ENCODE measurements at places on chromosomes 3 and 15.

- no peak for DNase-seq
Observed at GRCh38 chr3:100893590-100893989, 99.6 kb downstream of the ABI3BP start.

- no peak for DNase-seq
Observed at GRCh38 chr15:75929799-75930565, 26.3 kb downstream of the FBXO22 start.

DNA sequence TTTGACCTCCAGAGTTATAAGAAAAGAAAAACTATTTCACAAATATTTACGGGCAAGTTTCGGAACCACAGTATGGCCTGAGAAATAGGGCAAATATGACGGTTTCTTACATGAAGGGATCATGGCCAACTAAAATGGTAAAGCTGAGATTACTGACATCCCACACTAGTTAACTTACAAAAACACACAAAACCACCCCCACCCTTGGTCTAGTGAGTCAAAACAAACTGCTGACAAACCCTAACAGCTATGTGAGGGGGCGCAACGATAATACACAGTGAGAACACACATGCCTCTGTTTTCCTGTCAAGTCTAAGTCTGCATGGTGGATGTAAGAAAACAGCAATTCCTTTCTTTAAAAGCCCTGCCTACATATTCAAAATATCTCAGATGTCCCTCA, 32.3 kb downstream of the CBLB start:
- DNase-seq, result peak; percentile 53

DNA sequence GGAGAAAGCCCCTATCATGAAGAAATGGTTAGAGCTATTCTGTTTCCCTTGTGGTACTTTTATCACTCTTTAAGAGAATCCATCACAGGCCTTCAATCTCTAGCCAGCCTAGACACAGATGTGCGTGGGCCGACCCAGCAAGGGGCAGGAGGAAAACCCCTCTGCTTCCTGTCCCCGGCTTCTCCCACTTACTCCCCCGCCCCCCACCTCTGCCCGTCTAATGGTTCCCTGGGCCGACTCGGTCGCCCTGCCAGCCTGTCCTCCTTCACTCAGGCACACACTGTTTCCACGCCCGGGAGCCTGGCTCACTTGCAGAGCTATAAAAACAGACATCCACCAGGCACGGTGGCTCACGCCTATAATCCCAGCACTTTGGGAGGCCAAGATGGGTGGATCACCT, 58.3 kb upstream of the TFRC start:
- no peak for DNase-seq

GRCh38 chr3:43180694-43181093, 74.8 kb upstream of the POMGNT2 start:
- DNase-seq, result no peak

DNA sequence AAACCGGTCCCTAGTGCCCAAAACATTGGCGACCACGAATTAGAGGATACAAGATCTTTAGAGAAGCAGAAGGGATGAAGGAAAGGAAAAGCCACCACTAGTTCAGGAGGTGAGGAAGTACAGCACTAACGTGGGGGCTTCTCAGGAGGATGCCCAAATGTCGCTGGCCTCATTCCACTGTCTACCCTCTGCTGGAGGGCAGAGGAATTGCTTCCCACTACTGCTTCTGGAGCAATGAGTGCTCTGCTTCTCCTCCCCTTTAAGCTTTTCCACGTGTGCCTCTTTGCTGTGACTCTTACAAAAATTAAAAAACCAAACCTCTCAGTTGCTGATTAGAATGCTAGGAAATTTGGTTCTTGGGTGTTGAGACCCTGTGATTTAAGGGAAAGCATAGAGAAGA, 281.3 kb downstream of the CLSTN2 start:
- DNase-seq, result no peak

DNA sequence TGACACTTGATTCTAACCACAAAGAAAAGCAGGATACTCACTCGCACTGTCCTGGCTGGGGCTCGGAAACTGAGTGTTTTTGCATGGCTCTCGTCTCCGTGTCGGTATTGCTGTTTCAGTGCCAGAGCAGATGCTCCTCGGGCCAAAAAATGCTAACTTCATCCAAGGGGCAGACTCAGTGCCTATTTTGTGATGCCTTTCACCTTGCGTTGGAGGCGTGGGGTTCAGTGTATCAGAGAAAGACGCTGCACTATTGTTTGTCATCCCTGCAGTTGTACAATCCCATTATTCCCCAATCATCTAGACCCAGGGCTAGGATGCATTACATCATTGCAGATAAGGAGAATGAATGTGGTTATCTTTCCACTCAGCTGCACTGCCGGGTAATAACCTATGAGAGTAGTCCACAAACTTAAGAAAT, 1.4 kb downstream of the CACNA2D3 start:
- no peak for DNase-seq

- DNase-seq, result no peak
Observed at GRCh38 chr3:13587442-13587841, 38.5 kb downstream of the FBLN2 start.

DNA sequence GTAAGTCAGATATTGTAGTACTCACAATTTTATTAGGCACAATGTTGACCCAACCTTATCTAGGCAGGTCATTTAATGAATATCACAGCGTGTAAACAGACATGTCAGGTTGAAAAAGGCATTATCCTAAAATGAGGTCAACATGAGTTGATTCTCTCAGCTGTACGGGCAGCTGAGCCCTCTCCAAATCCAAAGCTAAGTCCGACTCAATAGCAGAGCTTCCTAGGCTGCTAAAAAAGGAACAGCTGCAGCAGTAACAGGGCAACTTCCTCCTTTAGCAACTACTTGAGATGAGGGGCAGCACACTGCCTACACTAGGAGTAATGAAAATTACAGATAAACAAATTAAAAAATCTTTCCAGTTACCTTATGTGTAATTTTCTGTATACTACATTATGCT, 189.2 kb downstream of the CADM2 start:
- no peak for DNase-seq

GRCh38 chr15:63931556-63931955, 97.8 kb upstream of the HERC1 start:
- no peak for DNase-seq

- peak; percentile 14 for DNase-seq
Observed at GRCh38 chr3:37995652-37996641, 5.4 kb downstream of the VILL start.

All from CD4-positive, alpha-beta T cell treated with Interleukin-15 for 4 hours (primary cell).